Anterior cingulate cortex (tissue), 58 donors: ENCODE measurements at places on chromosomes 3 and 15.

DNA sequence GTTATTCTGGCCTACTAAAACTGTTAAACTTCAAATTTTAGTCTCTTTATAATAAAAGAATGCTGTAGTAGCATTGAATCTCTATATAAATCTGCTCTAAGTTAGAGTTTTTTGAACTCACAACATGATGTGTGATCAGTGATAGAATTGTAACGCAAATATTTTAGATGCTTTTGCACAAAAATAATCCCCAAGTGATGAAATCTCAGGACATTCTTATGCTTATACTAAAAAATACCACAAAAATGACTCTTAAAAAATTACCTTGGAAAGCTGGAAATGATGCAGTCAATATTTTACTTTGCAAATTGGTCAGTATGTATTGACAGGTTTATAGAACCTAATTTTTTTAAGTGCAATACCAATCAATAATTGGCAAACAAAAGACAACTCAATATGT lies 375.3 kb downstream of the TBC1D5 start:
- no peak for DNase-seq

DNA sequence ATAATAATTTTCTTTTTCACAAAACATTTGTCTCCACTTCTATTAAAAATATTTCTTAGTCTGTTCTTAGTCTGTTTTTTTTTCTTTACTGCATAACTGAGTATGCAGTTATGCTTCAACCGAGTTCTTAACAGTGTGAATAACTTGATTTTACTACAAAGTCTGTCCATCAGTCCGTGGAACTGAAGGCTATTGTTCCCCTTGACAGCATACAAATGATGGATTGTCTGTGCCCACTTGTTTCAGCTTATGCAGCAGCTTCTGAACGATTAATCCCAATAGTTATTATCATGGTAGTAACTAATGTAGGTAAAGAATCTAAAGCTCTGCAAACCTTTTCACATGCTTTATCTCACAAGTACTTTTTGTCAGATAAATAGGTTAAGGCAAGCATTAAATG lies 150.7 kb downstream of the SSR3 start:
- DNase-seq: no peak

DNA sequence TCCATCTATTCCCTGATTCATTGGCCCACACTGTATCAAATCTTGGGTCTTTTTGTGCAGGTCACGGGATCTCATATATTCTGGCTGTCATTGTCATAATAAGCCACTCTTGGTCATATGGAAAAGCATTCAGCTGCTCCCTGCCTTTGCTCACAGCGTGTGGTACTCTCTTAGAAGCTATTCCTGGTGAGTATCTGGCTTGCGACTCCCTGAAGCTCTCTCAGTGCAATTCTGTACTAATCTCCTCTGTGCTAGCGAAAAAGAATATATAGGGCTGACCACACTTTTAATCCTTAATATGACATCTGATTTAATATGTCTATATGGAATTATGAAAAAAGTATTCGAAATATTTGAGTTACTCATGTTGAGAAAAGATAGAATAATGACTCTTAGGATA lies 440.8 kb upstream of the GBE1 start:
- DNase-seq: no peak

DNA sequence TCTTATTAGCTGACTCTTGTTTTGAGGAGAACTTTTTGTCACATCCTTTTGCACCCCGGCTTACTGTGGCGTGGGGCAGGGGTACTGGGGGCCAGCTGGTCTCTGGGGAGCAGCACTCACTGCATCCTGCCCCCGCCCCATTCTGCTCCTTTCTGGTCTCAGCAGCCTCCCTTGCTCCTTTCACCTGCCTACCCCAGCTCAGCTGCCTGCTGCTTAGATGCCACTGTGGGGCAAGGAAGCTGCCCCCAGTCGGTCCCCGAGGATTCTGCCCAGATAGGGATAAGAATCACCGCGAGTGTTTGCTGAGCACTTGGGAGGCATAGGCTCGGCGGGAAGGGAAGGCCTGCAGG lies 32.0 kb downstream of the APBA2 start:
- no peak for DNase-seq

DNA sequence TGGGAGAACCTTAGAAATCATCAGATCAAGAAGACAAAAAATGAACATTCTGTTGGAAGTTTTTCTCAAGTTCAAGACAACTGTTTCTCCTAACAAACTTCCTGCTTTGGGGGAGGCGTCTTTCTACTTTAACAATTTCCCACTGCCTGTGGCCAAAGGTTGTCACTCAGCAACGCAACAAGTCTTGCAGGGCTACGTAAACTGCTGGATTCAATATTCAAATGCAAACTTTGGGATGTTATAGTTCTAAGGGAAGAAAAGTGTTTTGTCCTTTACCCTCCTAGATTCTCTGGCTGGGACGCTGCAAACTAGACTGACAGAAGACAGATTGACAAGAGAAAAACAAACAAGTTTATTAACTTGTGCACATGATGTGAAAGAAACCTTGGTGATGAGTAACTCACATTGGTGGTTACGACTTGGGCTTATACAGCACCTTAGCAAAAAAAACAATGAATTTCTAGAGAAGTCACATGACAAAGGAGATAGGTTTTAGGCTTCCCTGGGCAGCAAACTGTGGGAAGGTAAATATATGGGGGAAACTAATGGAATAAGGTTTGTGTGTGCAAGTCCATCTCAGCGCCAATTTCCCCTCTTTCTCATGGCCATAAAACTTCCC lies 34.0 kb upstream of the ARPIN start:
- no peak for DNase-seq

DNA sequence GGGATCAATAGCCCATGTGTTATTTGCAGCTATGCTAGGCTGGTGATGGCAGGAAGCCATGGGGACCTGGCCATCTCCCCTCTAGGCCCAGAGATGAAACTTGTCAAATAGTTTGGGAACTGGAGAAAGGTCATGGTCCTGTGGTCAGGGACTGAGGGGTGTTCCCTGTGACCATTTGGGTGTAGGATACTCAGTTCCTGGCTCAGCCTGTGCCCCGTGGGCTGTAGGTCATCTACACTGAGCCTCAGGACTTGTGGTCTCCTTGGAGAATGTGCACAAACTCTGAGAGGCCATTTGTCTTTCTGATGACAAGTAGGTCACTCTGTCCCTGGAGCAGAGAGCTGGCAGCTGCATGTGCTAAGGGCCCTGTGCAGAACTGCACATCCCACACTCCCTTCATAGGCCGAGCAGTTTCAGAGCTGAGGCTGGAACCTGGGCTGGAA lies 17.5 kb downstream of the GASK1A start:
- peak; percentile 56 for DNase-seq

DNA sequence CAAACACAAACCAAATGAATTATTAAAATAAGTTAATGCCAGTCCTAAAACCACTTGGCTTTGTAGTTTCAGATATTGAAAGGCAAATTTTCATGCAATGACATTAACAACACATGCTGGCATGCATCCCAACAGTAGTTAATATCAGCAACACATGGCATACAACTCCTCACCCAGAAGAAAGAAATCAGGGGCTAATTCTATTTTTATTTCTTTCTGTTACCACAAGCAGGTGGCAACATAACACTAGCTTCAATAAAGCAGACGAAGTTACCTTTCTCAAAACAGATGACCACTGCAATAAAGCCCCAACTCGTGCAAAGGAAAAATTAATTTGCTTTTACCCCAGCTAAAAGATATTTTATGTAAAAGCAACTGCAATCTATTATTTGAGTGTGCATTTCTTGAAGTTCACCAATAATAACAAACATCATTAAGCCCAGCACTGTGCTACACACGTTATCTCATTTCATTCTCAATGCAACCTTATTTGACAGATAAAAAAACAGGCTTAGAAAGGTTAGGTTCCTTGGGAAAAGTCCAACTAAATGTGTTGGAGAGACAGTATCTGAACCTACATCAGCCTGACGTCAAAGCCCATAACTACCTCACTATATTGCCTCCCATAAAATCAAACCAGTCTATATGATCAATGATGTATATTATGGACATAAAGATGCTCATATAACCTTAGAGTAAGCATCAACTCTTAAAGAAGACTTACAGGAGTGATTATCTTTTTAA lies 2.8 kb downstream of the TOP2B start:
- DNase-seq: no peak
